ENCODE measurements at places on chromosomes 4 and X.

DNA sequence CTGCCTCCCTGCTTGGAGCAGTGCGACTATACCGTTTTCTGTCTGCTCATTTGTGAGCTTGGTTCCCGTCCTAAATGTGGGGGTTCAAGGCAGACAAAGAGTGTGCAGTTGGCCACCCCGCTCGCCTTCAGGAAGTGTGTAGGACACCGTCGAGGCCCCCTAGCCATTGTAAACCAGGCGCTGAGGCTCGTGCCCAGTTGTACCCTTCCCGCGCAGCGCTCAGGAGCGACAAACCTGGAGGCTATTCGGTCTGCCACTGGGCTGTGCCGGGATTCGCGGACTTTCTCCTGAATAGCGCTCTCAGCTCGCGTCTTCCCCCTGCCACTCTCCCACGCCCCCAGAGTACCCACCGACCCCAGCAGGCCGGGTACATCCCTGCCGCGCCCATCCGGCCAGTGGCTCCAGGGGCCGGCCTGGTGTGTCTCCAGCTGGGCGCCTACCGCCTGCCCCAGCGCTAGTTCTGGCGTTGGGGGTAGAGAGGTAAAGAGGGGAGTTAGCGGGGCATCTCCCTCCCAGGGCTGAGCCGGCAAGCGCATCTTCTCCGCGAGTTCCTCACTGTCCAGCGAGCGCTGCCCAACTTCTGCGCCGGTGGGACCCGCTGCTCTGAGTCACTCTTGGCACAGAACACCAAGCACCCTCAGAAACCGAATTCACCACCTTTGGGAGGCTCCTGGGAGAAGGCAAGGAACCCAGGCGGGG lies 880 bp upstream of the LONRF3 start:
- DNase-seq, result no peak

GRCh38 chr4:165079476-165079875 lies 25.8 kb downstream of the TRIM75 start:
- DNase-seq, result no peak

GRCh38 chr4:119041951-119042560 lies 93.6 kb upstream of the MYOZ2 start:
- DNase-seq, result no peak

GRCh38 chrX:44775726-44776125 lies 68.1 kb upstream of the DUSP21 start:
- no peak for DNase-seq

- DNase-seq, result no peak
Observed at GRCh38 chrX:119359618-119360382, 39.3 kb upstream of the SLC25A43 start.

All from iPS DF 19.7 (cell line).